ENCODE measurements at places on chromosomes 4 and X.

DNA sequence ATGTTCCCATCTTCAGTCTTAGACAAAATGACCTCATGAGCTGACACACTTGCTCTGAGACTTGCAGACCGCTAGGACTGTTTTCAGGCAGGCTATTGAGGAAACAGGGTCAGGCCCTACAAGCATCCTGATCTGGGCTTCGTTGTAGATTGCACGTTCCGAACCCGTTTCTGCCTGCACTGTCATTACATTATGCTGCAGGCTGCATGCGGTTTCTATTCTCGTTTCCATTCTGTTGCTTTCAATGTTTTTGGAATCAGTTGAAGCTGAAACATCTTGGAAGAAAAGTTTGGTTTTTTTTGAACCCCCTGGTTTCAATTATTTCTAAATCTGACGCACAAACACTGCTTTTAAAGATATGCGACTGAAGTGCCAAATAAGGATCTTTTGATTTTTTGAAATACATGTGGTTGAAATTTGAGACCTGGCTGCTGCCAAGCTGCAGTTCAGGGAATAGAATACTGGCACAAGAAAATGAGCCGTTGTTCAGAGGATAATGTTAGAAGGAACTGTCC lies 716.1 kb upstream of the INTU start:
- no peak for DNase-seq

DNA sequence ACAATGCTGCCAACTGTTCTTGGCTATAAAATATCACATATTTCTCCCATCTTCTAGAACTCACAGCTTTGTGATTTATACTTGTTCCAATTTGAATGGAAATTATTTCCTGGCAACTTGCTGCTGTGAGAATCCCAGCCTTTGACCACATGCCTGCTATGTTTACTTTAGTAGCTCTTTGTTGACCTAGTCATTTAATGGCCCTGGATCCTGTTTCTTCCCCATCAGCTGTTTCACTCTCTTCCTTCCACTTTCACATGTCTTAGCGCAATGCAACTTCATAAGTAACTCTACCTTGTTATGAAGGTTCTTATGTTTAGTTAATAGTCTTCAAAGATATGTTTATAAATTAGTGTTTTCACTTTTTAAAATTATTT lies 1973.6 kb upstream of the AGA start:
- DNase-seq = no peak

- DNase-seq = no peak
These were observed 1.1 kb upstream of the DUSP21 start for GRCh38 chrX:44842550-44843317.

DNA sequence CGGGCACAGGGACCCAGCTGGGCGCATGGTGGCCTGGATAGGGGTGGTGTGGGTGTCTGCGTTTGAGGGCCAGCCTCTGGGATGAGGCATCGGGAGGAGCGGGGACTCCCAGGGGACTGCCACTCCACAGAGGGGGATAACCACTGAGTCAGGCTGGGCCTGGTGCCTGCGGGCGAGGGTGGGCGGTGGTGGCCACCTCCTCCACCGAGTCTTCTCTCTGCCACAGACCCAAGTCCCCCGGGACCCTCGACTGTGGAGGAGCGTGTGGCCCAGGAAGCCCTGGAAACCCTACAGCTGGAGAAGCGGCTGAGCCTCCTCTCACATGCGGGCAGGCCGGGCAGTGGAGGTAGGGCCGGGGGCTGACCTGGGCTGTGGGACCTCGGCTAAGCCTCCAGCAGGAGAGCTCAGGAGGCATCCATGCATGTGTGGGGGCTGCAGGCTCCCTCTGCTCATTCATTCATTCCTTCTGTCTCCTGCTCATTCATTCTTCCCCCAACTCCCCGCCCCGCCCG lies 26.4 kb downstream of the DOK7 start:
- DNase-seq = no peak

DNA sequence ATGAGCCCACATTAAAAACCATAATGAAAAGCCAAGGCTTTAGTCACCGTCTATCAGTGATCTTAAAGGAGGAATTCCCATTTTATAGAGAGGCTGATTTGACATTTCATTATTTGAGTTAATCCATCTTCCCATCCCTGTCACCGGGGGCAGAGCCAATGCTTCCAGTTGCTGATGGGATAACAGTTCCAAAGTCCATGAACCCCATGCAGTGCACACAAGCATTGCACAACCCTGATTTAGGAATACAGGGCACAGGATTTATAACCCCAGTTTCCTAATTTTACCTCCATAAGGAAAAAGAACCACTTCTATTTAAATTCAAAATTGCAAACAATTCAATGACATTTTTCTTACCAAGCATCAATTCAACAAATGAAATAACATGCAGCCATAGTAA lies 36.5 kb downstream of the MAOB start:
- no peak for DNase-seq

- DNase-seq = no peak
These were observed 101.9 kb upstream of the MAML3 start for GRCh38 chr4:140255927-140256326.

DNA sequence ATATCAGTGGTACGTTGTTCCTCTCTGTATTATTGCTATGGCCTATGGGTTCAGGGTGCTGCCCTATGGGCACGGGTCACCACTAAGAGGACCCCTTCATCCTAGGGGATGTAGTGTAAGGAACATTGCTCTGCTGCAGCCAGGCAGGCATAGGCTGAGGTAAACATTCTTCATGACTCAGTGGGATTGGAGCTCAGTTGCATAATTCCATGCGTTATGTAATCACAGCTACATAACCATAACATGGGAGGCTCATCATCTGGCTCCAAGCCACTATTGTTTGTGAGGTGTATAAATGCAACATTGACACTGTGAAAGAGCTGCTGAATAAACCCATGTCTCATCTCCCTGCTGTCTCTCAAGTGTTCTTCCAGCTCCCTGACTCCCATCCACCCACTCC lies 375.2 kb downstream of the MAGEE1 start:
- DNase-seq = no peak

DNA sequence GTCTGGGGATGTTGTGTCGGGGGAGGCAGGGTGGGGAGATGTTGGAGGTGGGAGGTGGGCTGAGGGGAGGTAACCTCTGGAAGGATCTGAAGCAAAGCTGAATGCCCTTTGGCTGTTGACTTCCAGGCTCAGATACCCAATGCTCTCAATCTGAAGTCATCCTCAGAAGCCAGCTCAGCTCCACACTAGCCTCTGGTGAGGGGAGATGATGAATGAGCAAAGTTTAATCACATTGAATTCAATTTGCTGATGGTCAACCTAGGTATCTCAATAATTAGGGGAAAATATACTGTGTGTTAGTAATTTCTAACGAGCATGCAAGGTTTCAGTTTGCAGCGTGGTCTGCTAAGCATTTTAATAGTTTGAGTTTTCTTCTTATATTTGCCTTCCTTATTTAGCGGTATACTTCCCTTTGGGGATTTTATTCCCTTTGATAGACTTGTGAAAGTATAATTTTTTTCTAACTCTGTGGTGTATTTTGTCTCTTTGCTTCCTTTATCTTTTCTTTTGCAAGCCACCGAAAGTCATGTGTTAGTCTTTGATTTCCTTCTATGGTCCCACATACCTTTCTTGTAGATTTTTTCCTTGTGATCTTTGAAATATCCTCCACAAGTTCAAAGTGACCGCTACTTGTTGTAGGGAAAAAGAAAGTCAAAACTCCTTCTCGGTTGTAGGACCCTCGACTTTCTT lies 146.3 kb upstream of the LEF1 start:
- DNase-seq = no peak

- no peak for DNase-seq
These were observed 84.8 kb downstream of the TMEM144 start for GRCh38 chr4:158295053-158295452.

- DNase-seq = no peak
These were observed 232.8 kb downstream of the PDGFC start for GRCh38 chr4:156738766-156739165.

DNA sequence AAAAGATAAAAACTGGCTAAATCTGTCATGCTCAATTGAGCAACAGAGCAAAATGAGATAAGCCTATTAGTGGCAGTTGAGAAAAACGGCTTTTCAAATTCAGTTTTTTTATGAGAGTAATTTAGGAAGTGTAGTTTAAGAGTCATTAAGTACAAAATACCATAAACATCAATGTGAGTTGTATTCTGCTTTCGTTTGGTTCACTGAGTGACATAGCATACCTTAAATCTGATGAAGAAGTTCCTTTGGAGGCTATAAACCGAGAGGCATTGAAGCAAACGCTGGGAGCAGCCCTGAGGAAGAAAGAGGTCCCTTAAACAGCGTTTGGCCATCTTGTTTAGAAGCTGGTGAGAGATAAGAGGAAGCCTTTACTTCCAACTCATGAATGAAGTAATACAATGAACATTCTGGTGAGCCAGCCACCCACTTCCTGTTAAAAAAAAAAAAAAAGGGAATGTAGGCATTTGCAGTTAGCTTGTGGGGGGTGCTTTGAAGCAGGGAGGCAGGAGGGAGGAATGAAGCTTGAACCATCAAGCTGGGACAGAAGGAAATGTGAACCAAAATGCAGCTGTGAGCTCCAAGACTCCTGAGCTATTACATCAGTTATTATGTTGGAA lies 132.3 kb downstream of the ZNF330 start:
- no peak for DNase-seq

- no peak for DNase-seq
These were observed 54.9 kb downstream of the MAGEB17 start for GRCh38 chrX:16222151-16222550.

DNA sequence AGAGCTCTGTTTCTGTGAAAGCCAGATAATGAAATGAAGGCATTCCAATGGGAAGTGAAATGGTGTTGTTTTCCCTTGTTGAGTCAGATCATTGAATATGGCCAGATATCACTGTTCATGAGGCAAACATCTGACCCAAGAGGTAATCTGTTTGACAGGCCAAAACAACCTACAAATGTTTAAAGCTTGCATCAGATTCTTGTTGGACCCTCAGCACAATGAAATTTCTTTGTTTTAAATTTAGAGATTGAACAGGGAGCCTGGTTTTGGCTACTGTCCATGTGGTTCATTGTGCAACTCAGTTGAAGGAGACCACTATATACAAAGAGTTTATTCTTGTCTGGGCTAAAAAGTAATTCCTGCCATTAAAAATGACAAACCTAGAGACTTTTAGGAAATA lies 159.1 kb downstream of the AFF2 start:
- DNase-seq = no peak

DNA sequence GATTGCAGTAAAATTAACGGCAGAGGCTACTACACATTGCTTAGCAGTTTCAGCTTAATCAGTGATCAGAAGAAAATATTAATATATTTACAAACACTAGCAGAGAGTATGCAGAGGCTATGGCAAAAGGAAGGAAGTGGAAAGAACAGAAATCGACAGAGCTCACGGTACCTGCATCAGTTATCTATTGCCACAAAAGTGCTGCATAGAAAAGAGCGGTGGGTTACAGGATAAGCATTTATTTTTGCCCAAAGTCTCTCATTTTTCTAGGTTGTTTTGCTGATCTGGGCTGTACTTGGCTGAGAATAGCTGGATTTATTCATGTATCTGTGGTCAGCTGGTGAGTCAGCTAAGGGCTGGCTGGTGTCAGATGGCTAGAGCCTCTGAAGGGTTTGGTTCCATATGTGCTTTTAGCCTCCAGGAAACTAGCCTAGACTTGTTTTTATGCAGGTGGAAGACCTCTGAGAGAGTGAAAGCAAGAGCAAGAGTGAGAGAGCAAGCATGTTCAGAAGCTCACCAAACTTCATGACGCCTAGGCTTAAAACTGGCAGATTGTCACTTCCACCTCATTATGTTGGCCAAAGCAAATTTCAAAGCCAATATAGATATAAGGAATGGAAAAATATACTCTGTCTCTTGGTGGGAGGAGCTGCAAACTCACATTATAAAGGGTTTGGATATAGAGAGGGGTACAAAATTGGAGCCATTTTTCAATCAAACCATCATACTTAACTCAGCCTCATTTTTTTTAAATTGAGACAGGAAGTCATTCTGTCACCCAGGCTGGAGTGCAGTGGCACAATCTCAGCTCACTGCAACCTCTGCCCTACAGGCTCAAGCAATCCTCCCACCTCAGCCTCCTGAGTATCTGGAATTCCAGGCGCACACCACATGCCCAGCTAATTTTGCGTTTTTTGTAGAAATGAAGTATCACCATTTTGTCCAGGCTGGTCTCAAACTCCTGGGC lies 153.2 kb upstream of the RPL34 start:
- no peak for DNase-seq

DNA sequence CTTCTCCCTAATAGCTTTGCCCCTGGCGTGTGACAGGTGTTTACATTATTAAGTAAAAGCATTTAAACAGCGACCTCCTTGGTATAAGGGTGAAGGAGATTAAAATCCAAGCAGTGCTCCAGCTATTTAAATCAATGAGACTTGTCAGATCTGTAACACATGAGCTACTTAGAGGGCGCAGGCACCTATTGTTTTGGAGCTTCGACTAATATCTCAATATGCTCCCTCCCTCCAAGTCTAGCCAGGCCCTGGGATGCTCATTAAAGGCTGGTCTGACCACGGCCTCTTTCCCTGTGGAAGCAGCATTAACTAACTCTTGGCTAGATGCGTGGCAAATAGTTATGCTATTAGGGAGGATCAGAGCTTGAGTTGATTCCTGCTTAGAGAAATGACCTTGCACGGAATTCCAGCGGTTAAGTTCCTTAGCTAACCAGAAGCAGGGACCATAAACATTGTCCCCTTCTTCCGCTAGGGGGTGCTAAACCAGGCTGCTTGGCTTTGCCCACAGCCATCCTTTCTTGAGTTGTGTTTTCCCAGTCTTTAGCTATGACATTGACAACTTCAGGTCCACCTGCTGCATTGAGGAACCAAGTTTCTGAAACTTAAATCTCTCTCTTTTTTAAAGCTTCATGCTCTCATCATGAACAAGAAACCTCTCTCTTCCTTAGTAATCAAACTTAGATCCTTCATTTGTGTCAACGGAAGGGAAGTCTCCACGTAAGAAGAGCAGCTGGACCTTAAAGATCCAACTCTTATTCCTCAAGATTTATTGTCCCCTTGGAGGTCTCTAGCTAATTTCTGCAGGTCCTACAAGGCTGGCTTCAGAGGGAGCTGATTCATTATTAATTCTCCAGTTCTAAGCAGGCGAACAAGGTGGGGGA lies 80.7 kb upstream of the IGFBP7 start:
- DNase-seq = no peak

DNA sequence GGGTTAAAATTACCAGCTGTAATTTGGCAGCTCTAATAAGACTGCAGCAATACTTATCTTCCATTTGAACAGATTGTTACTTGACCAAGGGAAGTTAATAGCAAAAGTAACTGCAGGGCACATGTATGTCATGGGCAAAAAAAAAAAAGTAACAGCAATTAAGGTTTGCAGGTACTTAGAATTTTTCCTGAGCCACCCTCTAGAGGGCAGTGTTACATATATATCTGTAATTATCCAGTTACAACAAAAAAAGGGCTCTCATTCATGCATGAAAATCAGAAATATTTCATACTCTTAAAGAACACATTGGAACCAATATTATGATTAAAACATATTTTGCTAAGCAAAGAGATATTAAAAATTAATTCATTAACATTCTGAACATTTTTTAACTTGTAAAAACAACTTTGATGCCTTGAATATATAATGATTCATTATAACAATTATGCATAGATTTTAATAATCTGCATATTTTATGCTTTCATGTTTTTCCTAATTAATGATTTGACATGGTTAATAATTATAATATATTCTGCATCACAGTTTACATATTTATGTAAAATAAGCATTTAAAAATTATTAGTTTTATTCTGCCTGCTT lies 25.1 kb downstream of the XIAP start:
- no peak for DNase-seq

GRCh38 chr4:111778543-111778942 lies 366.7 kb upstream of the FAM241A start:
- DNase-seq = no peak
